ENCODE measurements at places on chromosomes 7 and 10. TPM values are rescaled to one million over a fixed set of nuclear protein-coding genes. Genes with fewer than 3 reads are reported as not detected.

The EVX1 gene
- total RNA-seq: not detected

The RBM20 gene
- total RNA-seq: not detected

The EIF3A gene
- total RNA-seq: 152 TPM

The CYP2C19 gene
- not detected for total RNA-seq

The EPO gene
- 0.41 TPM for total RNA-seq

All from foreskin keratinocyte (primary cell).